ENCODE measurements at places on chromosomes 3 and 15.

GRCh38 chr3:74045000-74045399 is 420.3 kb upstream of the PDZRN3 start:
- DNase-seq, result no peak

DNA sequence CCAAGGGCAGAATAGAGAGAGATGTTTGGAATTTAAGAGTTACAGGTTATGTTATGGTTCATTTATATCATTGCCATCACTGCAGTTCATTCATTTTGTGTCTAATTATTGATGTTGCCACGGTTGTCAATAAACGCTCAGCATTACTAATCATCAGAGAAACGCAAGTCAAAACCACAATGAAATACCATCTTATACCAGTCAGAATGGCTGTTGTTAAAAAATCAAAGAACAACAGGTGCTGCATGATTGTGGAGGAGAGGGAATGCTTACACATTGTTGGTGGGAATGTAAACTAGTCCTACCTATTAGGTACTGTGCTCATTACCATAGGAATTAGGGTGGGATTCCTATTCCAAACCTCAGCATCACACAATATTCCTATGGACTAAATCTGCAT is 350.5 kb downstream of the TIGIT start:
- no peak for DNase-seq

DNA sequence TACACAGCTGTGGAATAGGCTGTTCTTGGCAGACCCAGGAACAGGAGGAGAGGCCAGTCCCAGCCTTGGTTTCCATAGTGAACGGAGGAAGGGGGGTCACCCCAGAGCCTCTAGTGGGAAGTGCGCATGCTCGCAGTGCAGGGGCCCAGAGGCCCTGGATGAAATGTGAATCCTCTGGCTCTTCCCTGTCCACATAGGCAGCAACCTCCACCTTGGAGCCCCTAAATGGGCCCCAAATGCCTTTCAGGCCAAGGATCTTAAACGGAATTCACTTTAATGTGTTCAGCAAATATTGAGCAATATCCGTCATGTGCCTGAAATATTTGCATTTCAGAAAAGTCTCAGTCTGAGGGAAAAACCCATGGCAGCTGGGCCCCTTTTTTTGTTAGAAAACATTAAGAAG is 3.3 kb upstream of the NDN start:
- no peak for DNase-seq

GRCh38 chr3:22594990-22595389 is 608.1 kb upstream of the UBE2E2 start:
- no peak for DNase-seq

GRCh38 chr3:69204315-69204957 is 82.0 kb upstream of the LMOD3 start:
- DNase-seq, result peak; percentile 76

DNA sequence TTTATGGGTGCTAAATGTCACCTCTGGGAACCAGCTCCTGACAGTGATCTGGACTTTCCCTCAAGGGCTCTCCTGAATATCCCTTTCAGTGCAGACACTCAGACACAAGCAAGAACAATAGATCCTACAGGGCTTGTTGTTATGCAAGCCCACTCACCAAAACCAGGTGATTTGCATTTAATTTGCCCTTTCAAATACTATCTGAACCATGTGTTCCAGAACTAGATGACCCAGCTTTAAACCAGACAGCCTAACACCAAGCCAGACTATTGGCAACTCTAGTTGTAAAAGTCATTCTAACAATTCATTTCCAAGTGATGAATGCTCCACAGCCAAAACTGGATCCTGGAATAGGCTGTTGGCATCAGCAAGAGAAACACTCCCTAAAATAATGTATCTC is 5.6 kb upstream of the ATP8B4 start:
- no peak for DNase-seq

- peak; percentile 44 for DNase-seq
Measured at GRCh38 chr15:84638103-84638502, 16.0 kb downstream of the WDR73 start.

GRCh38 chr3:171346019-171346418 is 114.2 kb downstream of the TNIK start:
- no peak for DNase-seq

- peak; percentile 19 for DNase-seq
Measured at GRCh38 chr15:43346305-43346704, 15.9 kb upstream of the LCMT2 start.

GRCh38 chr15:31346367-31347066 is 19.9 kb downstream of the KLF13 start:
- DNase-seq, result peak; percentile 70

- DNase-seq, result peak; percentile 63
Measured at GRCh38 chr15:45199136-45199810, 11.5 kb upstream of the SHF start.

- peak; percentile 68 for DNase-seq
Measured at GRCh38 chr3:141257961-141258360, 26.3 kb downstream of the PXYLP1 start.

DNA sequence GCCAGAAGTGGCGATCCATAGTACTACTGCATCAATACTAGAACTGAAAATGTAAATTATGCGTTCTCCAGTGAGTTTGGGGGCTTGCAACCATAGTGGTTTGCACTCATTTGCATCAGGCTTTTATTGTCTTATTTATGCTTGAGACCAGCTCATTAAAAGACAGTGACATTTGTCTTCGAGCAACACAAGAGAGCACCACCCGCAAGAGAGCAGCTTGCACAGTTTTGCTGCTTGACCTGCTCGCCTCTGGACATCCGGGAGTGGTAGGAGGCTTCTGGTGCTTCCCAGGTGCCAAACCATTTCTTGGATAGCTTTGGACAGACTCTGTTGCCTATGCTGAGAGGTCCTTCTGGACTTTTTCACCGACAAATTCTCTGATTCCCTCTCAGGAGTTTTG is 294.6 kb downstream of the MEX3B start:
- no peak for DNase-seq

DNA sequence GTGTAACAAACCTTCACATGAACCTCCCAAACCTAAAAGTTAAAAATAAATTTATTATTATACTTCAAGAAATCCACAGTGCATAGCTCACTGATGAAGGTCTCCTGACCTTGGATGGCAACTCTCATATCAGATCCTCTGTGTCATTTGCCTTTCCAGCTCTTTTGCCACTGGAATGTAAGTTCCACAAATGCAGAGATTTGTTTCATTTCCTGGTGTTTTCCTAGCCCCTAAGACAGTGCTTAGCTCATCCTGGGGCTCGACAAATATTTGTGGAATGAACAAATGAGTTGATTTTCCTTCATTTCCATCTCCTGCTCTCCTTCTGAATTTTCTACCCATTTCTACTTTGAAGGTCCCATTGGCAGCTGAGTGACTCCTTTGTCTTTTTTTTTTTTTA is 56.0 kb downstream of the FRMD4B start:
- no peak for DNase-seq

DNA sequence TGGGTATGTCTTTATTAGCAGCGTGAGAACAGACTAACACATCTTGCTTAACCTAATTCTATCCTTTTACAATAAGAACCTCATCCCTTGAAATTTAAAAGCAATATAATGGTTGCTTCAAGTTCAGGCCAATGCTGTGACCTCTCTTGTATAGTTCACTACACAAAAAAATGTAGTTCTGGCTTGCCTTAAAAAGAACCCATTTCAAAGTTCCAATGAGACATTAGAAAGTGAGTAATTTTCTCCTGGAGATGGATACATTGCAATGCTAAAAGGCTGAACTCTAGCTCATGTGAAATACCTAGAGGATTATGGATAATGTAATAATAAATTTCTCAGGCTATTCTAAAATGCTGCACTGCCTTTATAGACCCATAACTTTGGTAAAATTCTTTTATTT is 47.8 kb downstream of the ATP13A4 start:
- DNase-seq, result no peak

GRCh38 chr3:170605490-170605889 is 19.6 kb upstream of the SLC7A14 start:
- DNase-seq, result no peak

GRCh38 chr15:39588531-39589192 is 7.8 kb downstream of the THBS1 start:
- DNase-seq, result no peak

GRCh38 chr15:35186346-35186745 is 101.3 kb upstream of the NANOGP8 start:
- DNase-seq, result no peak

DNA sequence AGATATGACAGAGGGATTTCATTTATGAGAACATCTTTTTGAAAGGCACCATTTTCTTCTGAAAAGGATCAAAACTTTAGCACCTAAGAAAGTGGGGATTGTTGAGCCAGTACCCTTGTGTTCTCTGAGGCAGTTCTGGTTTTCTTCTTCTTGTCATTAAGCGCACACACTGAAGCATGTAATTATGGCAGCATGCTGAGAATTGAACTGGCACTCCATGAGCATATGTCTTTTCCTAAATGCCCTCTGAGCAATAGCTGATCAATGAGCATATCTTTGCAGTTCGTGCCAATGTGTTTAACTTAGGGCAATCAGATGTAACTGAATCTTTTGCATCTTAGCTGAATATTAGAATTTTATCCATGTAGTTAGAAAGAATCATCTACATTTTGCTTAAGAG is 53.9 kb upstream of the VGLL3 start:
- DNase-seq, result no peak

DNA sequence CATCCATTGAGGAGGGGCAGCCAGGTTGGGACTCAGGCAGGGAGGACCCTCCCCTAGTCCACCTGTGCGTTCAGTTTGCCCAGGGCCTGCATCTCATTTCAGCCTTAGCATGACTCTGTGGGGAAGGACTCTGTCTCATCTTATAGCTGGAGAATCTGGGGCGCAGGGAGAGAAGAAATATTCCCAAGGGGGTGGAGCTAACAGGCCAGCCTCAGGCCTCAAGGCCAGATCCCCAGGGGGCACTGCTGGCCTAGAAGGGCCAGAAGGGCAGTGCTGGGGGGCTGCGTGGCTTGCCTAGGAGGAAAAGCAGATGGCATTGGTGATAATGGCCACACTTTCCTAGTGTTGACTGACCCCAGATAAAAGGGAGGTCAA is 10.9 kb downstream of the AMOTL2 start:
- no peak for DNase-seq

DNA sequence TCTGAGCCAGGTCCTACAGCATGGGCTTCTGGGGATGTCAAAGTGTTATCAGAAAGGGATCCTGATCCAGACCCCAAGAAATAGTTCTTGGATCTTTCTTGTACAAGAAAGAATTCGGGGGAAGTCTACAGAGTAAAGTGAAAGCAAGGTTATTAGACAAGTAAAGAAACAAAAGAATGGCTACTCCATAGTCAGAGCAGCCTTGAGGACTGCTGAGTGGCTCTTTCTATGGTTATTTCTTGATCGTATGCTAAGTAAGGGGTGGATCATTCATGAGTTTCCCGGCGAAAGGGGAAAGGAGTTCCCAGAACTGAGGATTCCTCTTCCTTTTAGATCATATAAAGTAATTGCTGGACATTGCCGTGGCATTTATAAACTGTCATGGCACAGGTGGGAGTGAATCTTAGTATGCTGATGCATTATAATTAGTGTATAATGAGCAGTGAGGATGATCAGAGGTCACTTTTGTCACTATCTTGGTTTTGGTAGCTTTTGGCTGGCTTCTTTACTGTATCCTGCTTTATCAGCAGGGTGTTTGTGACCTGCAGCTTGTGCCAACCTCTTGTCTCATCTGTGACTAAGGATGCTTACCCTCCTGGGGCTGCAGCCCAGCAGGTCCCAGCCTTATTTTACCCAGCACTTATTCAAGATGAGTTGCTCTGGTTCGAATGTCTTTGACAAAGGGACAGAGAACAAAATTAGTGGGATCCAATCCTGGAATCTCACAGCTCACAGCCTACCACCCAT is 41.0 kb downstream of the CRYGS start:
- DNase-seq, result no peak

DNA sequence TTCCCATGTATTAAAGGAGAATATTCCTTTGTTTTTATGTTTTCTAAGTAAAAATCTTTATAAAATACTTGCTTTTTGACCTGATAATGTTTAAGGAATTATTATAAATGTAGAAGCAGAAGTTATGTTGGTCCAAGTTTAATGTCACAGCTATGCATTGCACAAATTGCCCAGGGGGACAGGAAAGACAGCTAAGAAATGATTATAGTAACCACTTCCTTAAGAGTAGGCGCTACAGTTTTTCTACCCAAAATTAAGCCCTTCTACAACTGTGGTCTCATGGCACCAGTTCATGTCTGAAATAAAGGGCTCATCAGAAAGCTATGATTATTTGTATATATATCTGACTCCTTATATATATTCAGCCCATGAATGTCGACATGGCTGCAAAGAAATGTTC is 176.4 kb downstream of the GBE1 start:
- DNase-seq, result no peak

Measured in activated CD4-positive, alpha-beta memory T cell treated with anti-CD3 and anti-CD28 coated beads for 36 hours (primary cell).